Activated CD4-positive, alpha-beta T cell treated with anti-CD3 and anti-CD28 coated beads, Interleukin-2, amount 50 U/mL, for 24 hours (primary cell): ENCODE measurements at places on chromosomes 4 and X.

GRCh38 chr4:76205476-76205875 is 8.1 kb downstream of the SCARB2 start:
- no peak for DNase-seq

- no peak for DNase-seq
Measured at GRCh38 chrX:134537179-134537955, 77.4 kb downstream of the HPRT1 start.

DNA sequence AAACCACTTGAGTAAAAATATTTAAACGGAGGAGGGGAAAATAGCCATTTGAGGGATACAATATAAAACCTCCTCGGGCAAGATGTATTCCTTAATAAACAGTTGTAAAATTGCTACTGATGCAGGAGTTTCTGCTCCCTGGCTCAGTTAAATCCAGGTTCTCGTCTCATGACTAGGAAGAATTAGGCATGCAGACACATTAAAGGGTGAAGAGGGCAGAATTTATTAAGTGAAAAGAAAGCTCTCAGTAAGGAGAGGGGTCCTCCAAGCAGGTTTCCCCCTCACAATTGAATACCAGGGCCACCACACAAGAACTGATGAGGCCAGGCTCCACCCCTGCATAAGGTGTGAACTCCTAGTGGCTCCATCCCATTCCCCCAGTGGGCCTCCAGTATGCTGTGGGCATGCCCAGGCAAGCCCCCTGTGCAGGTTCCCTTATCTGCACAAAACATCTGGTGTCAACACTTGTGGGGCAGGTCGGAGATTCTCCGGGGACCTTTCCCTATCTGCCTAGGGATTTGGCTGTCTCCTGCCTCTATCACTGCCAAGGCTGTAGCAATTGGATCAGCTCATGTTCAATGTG is 80.4 kb downstream of the HS6ST2 start:
- no peak for DNase-seq

DNA sequence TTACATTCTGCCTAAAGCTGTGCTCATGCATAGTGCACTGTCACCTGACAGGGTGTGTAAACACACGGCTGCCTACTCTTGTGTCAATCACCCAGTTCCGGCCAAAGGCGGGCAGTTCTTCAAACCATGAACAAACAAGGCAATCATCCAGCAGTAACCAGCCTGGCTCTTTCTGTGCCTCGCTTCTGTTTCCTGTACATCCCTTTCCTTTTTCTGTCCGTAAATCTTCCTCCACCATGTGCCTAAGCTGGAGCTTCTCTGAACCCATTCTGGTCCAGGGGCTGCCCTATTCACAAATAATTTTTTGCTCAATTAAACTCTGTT is 60.8 kb upstream of the CBR4 start:
- DNase-seq: no peak

GRCh38 chr4:74583757-74584156 is 138.8 kb downstream of the AREG start:
- no peak for DNase-seq

GRCh38 chrX:113996781-113997180 is 587.1 kb upstream of the HTR2C start:
- DNase-seq: no peak

GRCh38 chr4:120861852-120862251 is 60.7 kb downstream of the PRDM5 start:
- DNase-seq: no peak

DNA sequence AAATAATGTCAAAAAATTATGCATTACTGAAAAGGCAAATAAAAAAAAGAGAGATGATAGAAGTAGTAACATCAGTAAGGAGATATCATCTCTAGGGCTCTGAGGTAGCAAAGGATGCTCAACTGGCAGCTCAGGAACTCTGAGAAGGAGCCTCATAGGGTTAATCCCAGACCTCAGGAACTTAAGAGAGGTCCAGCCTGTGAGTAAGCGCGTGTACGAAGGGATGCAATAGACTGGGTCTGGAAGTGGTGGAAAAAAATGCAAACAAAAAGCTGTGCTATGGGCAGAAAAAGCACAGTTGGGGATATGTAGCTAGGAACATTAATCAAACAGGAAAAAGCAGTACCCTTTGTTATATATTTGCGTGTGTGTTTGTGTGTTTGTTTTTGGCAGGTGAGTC is 282.0 kb downstream of the GALNTL6 start:
- DNase-seq: no peak

GRCh38 chr4:4417886-4418285 is 31.0 kb downstream of the NSG1 start:
- no peak for DNase-seq

- DNase-seq: peak; percentile 13
Measured at GRCh38 chr4:81454499-81454898, 17.2 kb downstream of the RASGEF1B start.

DNA sequence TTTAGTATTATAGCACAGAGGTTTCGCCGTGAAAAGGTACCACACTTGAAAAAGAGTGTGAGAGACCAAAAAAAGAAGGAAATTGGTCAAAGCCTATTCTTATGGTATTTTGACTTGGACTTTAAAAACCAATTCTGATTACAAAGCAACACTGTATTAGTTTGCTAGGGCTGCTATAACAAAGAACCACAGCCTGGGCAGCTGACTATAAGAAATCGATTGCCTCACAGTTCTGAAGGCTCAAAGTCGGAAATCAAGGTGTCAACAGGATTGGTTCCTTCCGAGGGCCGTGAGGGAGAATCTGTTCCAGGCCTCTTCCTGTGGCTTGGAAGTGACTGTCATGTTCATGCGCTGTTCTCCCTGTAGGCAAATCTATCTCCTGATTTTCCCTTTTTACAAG is 17.9 kb downstream of the DAPP1 start:
- no peak for DNase-seq

GRCh38 chrX:30653415-30654131 is at the start of gene GK:
TSS of gene GK (plus strand) at chrX:30653423. CDS start at chrX:30653538, 115 bp downstream.
- no peak for DNase-seq

DNA sequence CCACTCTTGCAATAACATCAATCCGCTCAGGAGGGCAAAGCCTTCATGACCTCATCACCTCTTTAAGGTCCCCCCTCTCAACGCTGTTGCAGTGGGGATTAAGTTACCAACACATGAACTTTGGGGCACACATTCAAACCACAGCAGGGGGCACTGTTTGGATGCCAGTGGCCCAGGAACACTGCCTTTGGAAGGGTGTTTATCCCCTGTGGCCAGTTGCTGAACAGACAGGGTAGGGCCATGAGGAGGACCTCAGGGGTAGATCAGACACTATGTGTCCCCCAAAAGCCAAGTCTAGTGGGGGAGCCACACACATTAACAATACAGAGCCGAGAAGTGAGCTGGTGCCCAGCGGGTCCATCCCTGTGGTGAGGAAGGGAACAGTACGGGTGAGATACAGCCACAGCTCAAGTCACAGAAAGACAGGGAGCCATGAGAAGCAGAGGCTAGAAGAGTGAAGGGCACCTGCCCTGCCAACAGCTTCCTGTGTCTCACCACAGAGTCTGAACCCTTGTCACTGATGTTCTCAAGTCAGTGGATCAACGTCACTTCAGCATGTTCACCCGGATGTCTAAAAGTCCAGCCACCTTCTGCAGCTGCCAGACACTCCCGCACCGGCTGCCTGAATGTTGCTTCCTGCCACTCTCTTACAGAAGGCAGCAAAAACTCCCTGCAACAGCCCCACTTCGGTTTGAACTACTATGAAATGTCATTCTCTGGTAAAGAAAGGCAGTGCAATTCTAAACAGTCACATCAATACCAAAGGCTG is 19.9 kb upstream of the MXD4 start:
- peak; percentile 43 for DNase-seq

GRCh38 chr4:13963601-13964000 is 336.1 kb upstream of the BOD1L1 start:
- no peak for DNase-seq

- DNase-seq: no peak
Measured at GRCh38 chrX:101484135-101484534, 1.1 kb upstream of the ARMCX4 start.

DNA sequence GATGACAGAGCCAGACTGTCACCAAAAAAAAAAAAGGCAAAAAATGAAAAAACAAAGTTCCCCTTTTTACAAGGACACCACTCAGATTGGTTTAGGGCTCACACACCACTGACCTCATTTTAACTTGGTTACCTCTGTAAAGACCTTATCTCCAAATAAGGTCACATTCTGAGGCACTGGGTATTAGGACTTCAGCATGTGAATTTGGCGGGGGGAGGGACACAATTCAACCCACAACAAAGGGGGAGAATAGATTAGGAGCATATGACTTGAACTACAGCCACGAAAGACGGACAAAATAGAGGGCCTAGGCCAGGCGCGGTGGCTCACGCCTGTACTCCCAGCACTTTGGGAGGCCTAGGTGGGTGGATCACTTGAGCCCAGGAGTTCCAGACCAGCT is 31.0 kb upstream of the ARAF start:
- no peak for DNase-seq

- DNase-seq: no peak
Measured at GRCh38 chr4:11741190-11741652, 312.5 kb upstream of the HS3ST1 start.

- DNase-seq: no peak
Measured at GRCh38 chrX:1165535-1166196, 46.8 kb downstream of the CRLF2 start.

- no peak for DNase-seq
Measured at GRCh38 chr4:16783119-16783518, 115.3 kb downstream of the LDB2 start.

DNA sequence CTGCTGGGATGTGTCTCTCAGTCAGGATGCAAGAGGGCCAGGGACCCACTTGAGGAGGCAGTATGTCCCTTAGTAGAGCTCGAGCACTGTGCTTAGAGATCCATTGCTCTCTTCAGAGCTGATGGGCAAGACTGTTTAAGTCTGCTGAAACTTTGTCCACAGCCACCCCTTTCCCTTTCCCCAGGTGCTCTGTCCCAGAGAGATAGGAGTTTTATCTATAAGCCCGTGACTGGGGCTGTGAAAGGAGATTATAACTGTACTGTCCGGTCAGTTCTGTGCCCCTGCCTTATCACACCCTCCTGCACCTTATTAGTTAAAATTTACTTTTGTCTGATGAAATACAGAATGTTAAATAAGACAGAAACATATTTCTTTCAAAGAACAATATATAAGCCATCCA is 378.4 kb downstream of the PABPC4L start:
- no peak for DNase-seq

- no peak for DNase-seq
Measured at GRCh38 chr4:172758586-172759340, 409.8 kb upstream of the GALNT7 start.

DNA sequence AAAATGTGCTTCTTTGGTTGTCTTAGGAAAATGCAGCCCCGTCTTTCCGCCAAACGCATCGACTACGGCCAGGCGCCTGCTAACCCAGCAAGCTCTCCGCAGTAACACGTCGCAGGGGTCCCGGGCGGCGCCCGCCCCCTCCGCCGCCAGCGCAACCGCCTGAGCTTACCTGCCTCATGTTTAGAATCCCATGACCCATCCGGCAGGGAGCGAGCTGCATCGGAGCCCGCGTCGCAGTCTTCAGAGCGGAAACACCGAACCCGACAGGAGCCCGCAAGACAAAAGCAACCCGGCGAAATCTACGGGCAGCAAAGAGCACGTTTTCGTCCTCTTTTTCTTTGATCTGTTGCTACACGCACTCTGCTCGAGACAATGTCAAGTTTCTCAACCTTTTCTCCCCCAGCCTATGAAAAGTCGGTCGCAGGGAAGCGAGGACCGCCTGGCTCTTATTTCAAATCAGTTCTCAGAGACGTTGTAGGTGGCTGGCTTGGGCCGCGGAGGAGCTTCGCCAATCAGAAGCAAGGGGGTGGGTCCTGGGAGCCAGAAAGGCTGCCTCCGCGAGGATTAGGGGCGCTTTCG is at the start of gene MID1:
TSS of gene MID1 (minus strand) at position 465 of the 579 bp plus-strand sequence. CDS start 53,038 bp downstream, outside the sequence.
- no peak for DNase-seq

- DNase-seq: no peak
Measured at GRCh38 chr4:157655096-157655809, 434.7 kb downstream of the GRIA2 start.

GRCh38 chr4:80425124-80426100 is 89.9 kb downstream of the CFAP299 start:
- DNase-seq: no peak

DNA sequence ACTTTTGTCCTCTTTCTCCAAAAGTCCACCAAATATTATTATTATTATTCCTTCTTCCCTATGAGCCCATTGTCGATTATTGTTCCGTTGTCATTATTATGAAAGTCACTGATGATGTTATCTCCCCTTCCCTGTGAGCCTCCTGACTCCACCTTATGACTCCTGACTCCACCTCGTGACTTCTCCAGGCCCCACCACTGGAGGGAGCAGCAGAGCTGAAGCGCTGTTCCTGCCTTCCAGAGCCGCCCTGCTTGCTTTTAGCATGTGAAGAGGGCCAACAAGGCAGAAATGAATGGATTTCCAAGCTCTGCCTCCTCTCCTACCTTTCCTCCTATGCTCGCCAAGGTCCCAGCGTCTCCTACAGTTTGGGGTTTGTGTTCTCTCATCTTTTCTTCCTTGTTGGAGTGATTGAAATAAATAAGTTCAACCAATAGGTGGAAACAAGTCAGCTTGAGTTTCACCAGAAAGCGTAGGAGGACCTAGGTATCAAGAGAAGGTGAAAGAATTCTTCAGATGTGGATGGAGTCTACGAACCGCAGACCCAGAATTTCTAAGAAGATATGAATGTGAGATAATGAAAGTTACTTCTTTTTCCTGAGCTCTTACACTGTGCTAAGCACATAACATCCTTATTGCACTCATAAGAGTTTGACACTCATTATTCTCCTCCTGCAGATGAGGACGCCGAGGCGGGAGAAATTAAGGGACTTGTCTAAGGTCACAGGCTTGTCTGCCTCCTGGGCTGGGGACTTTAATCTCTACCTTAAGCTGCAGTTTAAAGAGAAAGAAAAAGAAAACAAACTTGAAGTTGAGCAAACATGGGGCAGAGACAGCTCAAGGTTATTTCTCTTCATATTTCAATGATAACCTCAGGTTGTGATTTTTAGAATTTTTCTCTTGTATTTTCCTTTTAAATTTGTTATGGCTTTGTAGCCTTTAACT is 26.1 kb downstream of the IGSF1 start:
- no peak for DNase-seq

DNA sequence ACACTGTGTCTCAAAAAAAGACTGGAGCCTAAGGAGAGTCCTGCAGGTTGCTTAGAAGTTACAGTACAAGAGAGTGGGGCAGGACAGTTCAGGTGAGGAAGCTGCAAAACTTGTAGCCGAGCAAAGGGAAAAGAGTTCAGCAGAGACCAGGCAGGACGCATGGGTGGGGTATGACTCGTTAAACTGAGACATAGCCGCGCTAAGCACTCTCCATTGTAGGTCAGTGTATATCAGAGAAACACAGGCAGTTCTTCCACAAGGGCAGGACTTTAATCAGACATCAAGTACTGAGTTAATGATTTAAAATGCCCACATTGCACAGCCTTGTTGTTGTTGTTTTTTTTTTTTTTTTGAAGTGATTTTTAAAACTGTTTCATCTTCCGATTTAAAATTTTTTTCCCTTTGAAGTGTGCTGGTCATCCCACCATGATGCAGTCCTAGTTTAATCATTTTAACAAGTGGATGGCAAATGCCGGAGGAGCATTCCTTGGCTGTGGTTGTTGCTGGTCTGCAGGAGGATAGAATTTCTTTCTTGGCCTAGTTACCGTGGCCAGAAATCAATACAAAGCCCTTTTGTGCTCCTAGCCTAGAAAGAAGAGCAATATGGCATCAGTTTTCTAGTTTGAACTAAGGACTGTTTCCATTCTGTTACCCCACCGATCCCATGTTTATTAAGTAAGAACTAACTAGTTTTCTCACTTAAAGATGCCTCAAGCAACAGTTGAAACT is 10.3 kb downstream of the LAP3 start:
- DNase-seq: no peak

- DNase-seq: no peak
Measured at GRCh38 chr4:6368096-6368495, 98.4 kb downstream of the WFS1 start.
